Fibroblast of skin of left biceps (primary cell): ENCODE measurements at places on chromosomes 6 and 20.

DNA sequence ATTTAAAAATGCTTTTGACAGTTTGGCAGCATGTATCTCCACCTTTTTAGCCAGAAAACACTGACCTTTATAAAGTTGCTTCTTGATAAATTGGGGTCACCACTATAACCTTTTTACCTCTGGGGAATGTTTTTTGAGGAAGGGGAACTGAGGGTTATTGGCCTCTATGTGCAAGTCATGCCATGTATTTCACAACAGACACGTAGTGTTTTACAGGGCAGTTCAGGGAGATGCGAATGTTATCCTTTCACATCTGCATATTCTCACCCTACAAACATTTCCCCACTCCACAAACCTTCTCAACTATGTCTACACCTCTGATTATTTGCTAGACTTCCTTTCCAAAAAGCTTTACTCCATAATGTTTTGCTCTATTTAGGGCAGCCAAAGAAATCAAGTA lies 17.0 kb upstream of the SLA2 start:
- no peak for DNase-seq

GRCh38 chr6:104183816-104184435 lies 675.8 kb downstream of the HACE1 start:
- DNase-seq: no peak

GRCh38 chr20:25129908-25130307 lies 48.0 kb upstream of the VSX1 start:
- no peak for DNase-seq

DNA sequence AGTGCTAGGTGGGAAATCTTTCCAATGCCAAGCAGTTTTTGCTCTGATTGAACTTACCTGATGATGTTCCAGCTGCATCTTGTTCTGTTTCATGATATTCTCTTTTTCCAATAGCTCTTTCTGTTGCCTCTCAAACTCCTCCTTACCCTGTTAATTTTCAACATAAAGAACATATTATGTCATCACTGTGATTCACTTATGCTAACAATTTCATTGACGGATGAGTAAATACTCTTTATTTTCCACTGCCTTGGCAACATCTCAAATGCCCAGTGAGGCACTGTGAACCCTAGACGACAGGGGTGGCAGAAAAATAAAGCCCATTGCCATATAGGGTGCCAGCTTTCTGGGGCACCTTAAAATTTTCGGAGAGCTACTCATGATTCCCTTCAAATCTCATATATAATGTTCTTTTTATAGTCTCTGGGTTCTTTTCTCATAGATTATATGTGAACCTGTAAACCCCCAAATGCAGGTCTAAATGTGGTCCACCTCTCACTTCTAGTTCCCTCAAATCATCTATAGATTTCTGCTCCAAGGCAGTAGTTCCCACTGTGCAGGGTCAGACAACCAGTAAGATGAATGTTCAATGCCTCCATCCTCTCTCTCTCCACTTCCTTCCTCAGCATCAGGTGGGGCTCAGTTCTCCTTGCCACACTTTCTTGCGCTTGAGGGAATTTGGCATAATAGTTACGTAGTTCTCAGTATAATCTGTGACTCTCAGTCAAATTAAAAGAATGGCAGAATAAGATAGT lies 44.1 kb downstream of the NEDD9 start:
- no peak for DNase-seq

DNA sequence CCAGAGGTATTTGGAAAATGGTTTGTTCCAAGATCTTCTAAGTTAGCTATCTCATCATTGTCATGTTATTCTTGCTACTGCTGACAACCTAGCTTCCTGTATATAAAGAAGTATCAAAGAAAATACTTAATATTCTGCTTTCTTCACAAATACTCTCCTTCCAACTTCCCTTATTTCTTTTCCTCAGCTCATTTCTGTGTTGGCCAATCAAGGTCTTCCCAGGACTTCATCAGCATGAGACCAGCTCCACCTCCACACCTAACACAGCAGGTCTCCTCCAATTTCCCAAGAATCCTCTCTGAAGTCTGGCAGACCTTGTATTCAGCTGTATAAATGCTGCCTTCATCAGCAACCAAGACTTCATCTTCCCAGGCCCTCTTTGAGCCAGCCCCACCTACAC lies 538.6 kb upstream of the JARID2 start:
- no peak for DNase-seq

- DNase-seq: no peak
These were observed 593.5 kb upstream of the ARID1B start for GRCh38 chr6:156183678-156184077.
